SHP77 treated with DMSO at 0.1 percent for 48 hours (cell line): ENCODE measurements at places on chromosomes 5 and 9.
A peak's percentile ranks its signal among the peaks of the same experiment; 100 is the strongest.

DNA sequence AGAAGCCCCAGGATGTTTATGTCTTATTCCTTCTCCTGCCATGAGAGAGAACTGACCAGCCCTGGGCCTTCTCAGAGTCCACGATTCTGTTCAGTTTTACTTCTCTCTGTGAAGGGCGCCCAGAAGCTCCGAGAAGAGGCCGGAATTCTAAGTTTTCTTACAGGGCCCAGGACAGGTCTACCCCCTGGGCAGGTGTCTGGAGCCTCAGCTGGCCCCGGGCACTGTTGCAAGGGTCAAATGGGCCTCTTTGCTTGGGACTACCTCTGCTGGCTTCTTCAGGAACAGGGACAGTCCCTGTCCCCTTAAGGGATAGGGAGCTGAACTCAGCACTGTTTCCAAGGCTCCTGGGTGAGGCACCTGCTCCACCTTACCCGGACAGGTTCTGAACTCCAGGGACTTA is 55.0 kb downstream of the RASGEF1C start:
- no peak for DNase-seq

- DNase-seq, result no peak
Observed at GRCh38 chr5:20463206-20463605, 475.2 kb upstream of the CDH18 start.

DNA sequence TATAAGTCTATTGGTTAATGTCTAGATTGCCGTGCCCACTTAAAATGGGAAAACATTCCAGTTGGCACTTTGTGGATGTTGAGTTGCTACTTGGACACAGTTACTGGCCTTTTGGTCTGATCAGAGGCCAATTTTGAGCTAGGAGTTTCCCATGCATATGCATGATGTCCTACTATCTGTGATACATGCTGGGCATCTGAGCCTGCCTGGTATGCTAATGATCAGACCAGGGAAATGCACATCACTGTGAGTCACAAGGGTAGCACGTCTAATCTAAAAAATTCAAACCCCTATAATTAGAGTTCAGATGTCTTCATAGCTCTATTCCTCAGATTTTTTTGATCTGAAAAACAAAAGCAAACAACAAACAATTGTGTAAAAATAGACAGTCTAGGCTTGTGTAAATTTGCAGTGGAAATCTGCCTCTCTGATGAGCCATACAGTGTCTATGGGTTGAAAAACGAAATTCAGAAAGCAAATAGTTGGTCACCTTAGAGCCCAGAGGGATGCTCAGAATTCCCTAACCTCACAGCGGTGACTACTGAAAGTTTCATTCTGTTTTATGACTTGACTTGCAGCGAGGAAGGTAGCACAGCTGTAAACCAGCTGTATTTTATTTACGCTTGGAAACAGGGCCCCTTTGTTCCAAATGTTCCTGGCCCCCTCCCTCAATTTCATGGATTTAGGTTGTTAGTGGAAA is 37.3 kb downstream of the PALM2AKAP2 start:
- DNase-seq, result no peak

DNA sequence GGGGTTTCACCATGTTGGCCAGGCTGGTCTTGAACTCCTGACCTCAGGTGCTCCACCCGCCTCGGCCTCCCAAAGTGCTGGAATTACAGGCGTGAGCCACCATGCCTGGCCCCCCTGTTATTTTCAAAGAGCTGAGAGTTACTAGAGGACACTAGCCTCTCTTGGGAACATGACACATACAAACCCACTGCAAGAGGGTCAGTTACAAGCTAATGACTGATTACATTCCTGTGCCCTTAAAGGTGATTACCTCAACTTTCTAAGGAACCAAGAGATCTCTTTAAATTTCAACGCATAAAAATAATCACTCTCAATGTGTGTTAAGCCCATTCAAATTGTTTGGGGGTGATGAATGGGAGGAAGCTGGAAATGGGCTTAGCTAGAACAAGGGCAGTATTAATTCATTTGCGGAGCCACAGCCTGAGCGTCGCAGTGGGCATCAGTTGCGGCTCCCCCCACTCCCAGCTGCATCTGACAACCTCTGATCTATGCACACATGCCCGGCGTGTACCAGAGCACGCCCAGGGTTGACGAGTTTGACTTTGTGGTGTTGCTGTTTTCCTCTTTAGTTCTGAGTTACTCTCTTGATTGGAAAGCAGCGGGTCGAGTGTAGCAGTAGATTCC is 146.9 kb downstream of the GOLPH3 start:
- no peak for DNase-seq

GRCh38 chr9:91275655-91276054 is 86.1 kb downstream of the AUH start:
- DNase-seq, result no peak

GRCh38 chr9:127923771-127924170 is 6.8 kb downstream of the PIP5KL1 start:
- DNase-seq, result no peak

DNA sequence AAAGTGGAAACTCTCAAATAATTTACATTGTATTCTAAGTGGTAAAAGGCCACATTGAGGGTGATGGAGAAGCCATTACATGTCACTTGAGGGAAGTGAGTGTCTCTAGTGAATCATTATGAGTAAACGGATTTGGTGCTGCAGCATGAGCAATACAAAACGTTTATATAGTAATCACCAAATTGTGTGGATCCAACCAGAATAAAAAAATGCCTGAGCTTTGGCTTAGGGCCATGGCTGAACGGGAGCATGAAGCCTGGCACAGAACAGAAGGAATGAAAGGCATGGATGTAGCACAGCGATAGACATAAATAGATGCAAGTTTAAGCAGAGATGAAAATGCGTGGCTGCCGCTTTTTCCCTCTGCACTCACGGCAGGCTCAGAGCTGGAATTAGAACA is 58.3 kb downstream of the PTTG1 start:
- no peak for DNase-seq

GRCh38 chr9:137280474-137281344 is 3.2 kb downstream of the TOR4A start:
- no peak for DNase-seq

- DNase-seq, result no peak
Observed at GRCh38 chr9:19469271-19469670, 60.5 kb downstream of the ACER2 start.

DNA sequence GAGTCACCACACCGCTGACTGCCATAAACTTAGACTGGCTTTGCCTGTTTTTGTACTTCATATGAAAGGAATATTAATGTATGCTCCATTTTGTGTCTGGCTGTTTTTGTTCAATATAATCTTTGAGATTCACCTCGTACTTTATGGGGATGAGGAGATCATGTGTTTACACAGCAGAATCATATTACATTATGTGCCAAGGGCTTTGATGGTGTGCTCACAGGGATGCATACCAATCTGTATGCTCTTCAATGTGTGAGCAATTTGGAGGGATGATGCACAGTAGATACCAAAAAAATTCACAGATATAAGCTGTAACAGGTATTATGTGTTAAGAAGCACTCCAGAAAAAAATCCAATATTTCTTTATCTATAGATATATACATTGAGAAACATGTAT is 113.7 kb downstream of the GABRB2 start:
- peak; percentile 9 for DNase-seq

GRCh38 chr5:72018143-72018803 is 89.0 kb upstream of the MAP1B start:
- DNase-seq, result peak; percentile 17

DNA sequence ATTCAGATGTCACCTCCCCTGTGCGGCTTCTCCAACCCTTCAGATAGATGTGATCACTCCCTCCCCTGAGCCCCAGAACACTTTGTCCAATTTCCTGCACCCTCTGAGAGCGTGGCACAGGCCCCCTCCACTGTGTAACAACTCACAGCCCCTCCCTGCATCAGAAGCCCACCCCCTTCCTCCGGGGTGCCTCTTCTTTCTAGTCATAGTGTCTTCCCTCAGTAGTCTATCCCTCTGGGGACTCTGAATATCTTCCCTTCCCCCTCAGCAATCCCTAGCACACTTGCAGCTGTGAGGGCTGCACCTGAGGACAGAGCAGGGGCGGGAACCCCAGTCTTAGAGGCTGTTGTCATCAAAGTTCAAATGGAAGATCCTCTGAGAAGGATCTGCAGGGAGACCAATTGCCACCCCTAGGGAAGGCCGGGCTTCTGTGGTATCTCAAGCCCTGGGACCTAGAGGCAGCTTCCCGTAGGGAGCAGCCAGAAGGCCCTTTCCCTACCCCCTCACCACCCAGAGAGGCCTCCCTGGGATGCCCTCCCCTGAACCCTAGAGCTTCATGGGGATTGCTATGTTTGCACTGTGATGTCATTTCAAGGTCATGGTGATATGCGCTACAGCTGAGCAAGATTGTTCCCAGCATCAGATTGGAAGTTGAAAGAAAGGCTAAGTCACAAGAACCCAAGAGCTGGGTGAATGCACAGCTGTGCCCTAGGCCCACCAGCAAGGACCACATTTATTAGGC is 70.7 kb downstream of the THBS4 start:
- no peak for DNase-seq

DNA sequence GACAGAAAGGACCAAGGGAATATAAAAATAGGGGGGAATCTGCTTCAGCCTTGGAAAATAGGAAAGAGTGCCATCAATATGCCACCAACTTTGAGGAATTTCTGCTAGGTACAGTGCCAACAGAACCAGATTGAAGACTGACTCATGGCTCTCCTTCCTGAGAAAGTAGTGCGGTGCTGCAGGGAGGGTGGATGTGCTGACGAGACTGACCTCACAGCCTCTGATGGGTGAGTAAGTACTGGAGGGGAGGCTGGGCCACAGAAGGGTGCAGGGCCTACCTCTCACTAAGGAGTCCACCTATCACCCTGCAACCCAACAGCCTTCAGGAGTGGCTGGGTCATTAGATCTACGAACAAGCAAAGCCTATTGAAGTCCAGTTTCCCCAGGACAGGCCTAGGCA is 187.6 kb downstream of the GABBR2 start:
- DNase-seq, result no peak

DNA sequence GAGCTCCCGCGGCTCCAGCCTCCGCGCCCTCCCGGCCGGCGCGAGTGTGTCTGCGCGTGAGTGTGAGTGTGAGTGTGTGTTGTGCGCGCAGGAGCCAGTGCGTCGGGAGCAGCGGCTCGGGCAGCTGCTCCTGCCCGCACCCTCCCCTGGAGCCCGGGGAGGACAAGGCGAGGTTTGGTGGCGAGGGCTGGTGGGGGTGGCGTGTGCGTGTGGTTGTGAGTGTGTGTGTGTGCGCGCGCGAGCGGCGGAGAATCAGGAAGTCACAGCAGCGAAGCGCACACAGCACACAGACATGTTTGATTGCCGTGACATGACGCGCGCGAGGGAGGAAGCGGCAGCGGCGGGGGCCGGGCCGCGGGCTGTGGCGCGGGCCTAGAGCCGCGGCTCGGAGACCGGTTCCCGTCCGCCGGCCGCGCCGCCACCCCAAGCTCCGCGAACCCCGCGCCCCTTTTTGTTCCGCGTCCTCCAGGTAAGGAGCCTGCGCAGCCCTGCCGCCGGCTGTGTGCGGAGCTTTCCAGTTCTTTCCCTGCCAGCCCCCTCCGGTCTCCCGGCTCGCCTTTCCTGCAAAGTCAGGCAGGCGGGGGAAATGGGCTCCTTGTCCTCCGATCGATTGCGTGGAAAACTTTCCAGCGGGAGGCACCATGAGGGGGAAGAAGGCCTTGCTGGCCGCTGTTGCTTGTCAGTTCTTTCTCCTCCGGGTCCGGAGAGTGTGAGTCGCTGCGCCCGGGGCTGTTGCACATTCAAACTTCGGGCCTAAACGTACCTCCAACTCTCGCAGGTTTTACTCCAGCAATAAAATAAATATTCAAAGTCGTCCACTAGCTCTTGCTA is 2.4 kb downstream of the SMARCA2 start:
- DNase-seq, result no peak

GRCh38 chr5:1942158-1942557 is 59.4 kb upstream of the IRX4 start:
- no peak for DNase-seq

- no peak for DNase-seq
Observed at GRCh38 chr5:54083851-54084250, 226.5 kb downstream of the ARL15 start.

- no peak for DNase-seq
Observed at GRCh38 chr5:88145221-88145610, 123.4 kb downstream of the TMEM161B start.

DNA sequence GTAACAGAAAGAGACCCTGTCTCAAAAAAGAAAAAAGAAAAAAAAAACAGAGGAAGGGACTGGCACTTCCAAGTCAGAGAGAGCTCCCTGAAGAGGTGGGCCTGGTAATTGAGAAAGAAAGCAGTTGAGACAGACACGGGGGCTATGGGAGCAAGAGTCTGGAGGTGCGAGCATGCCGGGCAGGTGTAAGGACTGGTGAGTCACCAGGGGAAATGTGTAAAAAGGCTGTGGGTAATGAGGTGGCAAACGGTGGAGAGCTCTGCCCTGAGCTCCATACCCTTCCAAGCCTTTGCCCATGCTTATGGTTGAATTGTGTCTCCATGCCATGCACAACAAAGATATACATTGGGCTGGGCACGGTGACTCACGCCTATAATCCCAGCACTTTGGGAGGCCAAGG is 18.0 kb upstream of the JADE2 start:
- DNase-seq, result no peak

- DNase-seq, result no peak
Observed at GRCh38 chr9:22288661-22289060, 158.0 kb upstream of the DMRTA1 start.

GRCh38 chr5:20367178-20367577 is 379.2 kb upstream of the CDH18 start:
- DNase-seq, result no peak

GRCh38 chr9:79735023-79735779 is 163.4 kb downstream of the TLE4 start:
- DNase-seq, result no peak

GRCh38 chr9:6214434-6214833 is 1.2 kb upstream of the IL33 start:
- DNase-seq, result no peak

GRCh38 chr5:1784197-1785050 is 15.2 kb downstream of the MRPL36 start:
- DNase-seq, result no peak

- no peak for DNase-seq
Observed at GRCh38 chr9:114880291-114880745, 50.1 kb downstream of the TNFSF8 start.

GRCh38 chr5:135375040-135375793 is 23.8 kb downstream of the MACROH2A1 start:
- no peak for DNase-seq

DNA sequence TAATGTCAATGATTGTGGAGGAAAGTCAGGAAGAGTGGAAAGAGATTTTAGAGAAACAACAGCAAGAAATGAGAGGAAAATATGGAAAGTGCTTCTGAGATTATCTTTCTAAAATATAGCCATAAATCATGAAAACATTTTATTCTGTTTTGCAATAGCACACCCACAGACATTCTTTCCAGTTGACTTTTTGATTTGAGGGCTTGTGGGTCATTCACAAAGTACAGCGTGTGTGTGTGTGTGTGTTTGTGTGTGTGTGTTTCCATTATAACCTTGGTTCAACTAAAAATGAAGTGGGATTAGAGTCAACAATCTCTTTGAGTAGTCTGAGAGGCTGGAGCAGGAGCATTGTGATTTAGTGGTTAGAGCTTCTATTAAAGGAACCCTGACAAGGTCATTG is 116.6 kb upstream of the GAS1 start:
- DNase-seq, result no peak

- DNase-seq, result no peak
Observed at GRCh38 chr5:123865641-123866040, 353.7 kb downstream of the CSNK1G3 start.
